ENCODE measurements at places on chromosomes 3 and 15.

DNA sequence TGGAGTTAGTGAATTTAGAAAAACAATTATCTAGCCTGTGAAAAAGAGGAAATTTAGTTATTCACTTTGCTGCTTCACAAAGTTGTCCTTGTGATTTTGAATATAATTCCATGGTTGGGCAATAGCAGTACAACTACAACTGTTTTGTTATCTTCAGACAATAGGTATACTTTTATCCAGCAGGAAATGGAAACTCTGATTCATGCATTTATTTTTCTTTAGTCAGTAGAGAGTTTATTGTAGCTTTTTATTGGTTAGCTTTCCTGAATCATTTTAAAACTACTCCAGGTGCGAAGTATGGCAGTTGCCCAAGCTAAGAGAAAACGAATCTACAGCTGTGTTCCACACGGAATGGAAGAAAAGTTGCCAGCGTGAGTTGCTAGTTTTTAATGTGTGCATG lies 80.3 kb downstream of the TM4SF4 start:
- DNase-seq = no peak

GRCh38 chr3:68764554-68764953 lies 167.8 kb downstream of the TAFA4 start:
- no peak for DNase-seq

DNA sequence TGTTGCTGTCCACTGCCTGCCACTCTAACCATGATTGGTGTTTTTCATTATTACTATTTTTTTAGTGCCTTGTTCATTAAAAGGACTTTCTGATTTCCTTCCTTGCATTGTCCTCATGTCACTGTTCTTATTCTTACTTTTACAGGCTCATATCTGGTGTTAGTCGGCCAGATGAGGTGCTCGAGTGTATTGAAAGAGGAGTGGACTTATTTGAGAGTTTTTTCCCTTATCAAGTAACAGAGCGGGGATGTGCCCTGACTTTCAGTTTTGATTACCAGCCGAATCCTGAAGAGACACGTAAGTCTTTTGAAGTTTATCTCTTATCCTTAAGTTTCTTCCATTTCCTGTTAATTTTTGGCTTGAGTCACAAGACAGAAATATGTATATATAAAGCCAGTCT lies 23.2 kb downstream of the QTRT2 start:
- no peak for DNase-seq

DNA sequence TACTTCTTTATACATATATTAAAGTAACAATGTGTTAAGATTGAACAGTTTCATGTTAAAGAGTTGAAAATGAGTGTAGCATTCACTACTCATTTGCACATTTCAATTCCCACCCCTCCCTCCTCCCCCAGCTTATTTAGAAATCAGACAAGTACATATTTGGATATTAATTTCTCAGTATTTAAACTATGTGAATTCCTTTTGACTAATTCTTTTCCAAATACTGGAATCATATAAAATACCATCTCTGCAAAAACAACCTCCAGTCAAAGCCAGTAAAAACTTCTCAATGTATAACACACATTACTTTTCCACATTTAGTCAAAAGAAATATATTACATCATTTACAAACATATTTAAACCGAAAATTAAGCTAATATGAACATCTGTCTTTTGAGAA lies 25.5 kb upstream of the SHC4 start:
- no peak for DNase-seq

DNA sequence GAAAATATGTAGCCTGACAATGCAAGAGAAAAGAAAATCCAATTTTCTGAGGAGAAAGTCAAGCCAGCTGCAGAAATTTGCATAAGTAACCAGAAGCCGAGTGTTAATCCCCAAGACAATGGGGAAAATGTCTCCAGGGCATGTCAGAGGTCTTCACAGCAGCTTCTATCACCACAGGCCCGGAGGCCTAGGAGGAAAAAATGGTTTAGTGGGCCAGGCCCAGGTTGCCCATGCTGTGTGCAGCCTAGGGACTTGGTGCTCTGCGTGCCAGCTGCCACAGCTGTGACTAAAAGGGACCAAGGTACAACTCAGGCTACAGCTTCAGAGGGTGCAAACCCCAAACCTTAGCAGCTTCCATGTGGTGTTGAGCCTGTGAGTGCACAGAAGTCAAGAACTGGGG lies 201.2 kb upstream of the SOX2 start:
- DNase-seq = no peak

DNA sequence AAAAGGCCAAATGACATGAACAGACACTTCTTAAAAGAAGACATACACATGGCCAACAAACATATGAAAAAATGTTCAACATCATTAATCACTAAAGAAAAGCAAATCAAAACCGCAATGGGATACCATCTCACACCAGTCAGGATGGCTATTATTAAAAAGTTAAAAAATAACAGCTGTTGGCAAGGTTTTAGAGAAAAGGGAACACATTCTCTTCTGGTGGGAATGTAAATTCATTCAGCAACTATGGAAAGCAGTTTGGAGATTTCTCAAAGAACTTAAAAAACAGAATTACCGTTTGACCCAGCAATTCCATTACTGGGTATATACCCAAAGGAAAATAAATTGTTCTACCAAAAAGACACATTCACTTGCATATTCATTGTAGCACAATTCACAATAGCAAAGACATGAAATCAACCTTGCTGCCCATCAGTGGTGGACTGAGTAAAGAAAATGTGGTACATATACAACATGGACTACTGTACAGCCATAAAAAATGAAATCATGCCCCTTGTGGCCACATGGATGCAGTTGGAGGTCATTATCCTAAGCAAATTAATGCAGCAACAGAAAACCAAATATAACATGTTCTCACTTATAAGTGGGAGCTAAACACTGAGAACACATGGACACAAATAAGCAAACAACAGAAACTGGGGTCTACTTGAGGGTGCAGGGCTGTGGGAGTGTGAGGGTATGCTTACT lies 190.7 kb upstream of the MCTP2 start:
- DNase-seq = no peak

DNA sequence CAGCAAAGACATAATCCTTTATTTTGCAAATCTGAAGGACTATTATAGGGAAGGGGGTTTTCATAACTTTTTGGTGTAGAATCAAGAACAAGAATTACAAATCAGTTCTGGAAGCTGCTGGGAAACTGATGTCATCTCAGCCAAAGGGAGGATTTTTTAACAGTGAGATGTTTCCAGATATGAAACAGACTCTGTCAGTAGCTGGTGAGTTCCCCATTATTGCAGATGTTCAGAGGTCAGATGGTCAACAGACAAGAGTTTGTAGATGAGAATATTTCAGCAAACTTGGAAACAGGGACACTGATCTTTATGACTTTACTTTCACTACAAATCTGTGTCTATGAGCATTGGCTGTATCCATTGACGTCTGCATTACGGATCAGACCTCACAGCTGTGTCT lies 71.9 kb upstream of the LPP start:
- no peak for DNase-seq

GRCh38 chr3:151916781-151917180 lies 43.3 kb downstream of the SUCNR1 start:
- DNase-seq = no peak

DNA sequence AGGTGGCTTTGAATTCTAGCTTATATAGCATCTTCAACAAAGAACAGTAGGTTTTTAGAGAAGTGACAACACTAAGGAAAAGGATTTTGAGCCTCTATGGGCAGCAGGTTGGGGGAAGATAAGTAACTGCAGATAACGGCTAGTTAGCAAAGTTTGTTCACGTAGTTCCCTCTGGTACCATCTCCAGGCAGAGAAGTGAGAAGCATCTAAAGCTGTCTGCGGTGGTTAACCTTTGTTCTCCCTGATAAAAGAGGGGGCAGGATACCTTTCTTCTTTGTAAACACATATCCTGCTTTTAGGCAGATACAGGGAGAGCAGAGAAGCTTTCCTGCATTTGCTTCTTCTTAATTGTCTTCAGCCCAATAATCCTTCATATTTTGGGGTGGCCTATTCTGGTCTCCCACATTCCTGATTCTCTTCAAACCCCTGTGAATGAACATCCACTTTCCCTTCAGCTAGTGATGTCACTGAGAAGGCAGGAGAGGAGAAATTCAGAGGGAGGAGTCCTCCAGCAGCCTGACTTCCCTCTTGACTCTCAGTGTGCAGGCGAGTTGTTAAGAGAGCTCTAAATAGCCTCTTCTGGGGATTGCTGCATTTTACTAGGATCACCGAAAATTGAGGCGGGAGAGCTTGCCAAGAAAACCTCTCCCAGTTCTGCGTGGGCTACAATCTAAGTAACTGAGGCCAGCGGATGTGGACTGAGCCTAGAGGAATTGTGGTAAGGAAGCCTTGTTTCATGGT lies 393.7 kb upstream of the C2CD4B start:
- peak; percentile 42 for DNase-seq

DNA sequence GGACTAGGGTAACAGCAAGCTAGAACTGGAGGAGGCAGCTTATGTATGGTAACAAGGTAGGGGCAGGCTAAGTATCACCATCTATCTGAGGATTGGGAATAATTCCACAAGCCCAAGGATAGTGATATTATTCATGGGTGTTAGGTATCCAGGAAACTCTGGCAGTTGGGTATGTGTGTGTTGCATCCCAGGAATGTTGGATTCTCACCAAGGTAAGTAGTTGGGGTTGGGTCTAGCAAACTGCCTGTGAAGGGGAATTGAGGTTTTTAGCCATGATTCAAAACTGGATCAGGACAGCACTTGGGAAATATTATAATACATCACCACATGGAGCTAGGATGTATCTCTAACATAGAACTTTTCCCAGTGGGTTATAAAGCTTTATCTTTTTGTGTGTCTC lies 626.4 kb upstream of the GOLIM4 start:
- DNase-seq = no peak
